Stimulated activated CD4-positive, alpha-beta T cell treated with anti-CD3 and anti-CD28 coated beads, Interleukin-12 subunit alpha, Interleukin-12 subunit beta, amount 100 ng/mL, for 24 hours (primary cell): ENCODE measurements at places on chromosomes 3 and 15.
A peak's percentile ranks its signal among the peaks of the same experiment; 100 is the strongest.

GRCh38 chr3:108862865-108863798 is 40.5 kb downstream of the TRAT1 start:
- peak; percentile 7 for DNase-seq

- DNase-seq = no peak
These were observed 471 bp downstream of the NKIRAS1 start for GRCh38 chr3:23916152-23916885.

GRCh38 chr15:74403991-74404563 is 29.7 kb downstream of the SEMA7A start:
- DNase-seq = no peak

DNA sequence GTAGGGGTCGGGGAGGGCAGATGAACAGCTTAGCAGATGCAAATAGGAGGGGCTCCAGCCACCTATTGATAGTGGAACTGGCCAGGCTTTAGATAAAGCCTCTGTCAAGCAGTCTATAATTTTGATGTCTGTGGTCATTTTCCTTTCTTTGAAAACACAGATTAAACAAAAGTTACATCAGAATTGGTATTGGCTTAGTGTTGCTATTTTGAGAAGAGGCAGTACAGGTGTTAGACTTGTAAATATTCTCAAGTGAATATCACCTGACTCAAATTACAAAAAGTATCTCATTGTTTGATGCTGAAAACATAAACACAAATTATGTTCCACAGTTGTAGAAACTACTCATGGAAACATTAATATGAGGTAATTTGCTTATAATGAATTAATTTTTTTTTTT is 18.1 kb downstream of the GHRL start:
- DNase-seq = no peak

DNA sequence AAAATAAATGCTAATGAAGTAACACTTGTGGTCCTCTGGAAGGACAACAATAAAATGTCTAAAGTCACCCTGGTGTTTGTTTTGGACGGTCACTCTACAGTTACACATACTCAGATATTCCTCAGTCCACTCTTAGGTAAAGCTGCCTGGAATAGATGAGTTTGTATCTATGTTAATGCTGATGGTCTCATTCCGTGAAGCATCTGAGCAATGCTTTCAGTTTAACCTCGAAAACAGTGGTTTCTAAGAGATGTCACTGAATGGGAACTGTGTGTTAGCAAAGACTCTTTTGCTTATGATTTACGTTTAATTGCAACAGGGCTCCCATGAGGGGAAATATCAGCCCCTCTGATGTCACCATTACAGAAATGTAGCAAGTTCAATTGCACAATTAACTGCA is 49.1 kb downstream of the FBN1 start:
- DNase-seq = no peak

DNA sequence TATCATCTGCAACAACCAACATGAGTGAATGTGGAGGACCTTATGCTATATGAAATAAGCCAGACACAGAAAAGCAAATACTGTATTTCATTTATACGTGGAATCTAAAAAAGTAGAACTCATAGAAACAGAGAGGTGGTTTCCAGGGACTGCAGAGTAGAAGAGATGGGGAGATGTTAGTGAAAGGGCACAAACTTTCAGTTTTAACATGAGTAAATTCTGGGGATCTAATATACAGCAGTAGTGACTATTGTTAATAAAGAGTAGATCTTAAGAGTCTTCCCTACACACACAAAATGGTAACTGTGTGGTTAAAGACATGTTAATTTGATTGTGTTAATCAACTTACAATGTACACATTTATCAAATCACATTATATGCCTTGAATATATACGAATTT is 20.9 kb upstream of the MELTF start:
- no peak for DNase-seq

GRCh38 chr15:80689716-80690115 is 5.4 kb upstream of the ABHD17C start:
- no peak for DNase-seq

- DNase-seq = no peak
These were observed 21.6 kb upstream of the CNBP start for GRCh38 chr3:129205109-129205832.

GRCh38 chr15:51183076-51183475 is 88.4 kb upstream of the TNFAIP8L3 start:
- no peak for DNase-seq

GRCh38 chr3:89314454-89315098 is 207.2 kb downstream of the EPHA3 start:
- no peak for DNase-seq

- DNase-seq = no peak
These were observed 455.2 kb upstream of the ARPP21 start for GRCh38 chr3:35183927-35184675.

GRCh38 chr3:179163503-179163902 is 15.3 kb downstream of the PIK3CA start:
- no peak for DNase-seq

- no peak for DNase-seq
These were observed 52.3 kb downstream of the PEAK1 start for GRCh38 chr15:77367631-77368030.

DNA sequence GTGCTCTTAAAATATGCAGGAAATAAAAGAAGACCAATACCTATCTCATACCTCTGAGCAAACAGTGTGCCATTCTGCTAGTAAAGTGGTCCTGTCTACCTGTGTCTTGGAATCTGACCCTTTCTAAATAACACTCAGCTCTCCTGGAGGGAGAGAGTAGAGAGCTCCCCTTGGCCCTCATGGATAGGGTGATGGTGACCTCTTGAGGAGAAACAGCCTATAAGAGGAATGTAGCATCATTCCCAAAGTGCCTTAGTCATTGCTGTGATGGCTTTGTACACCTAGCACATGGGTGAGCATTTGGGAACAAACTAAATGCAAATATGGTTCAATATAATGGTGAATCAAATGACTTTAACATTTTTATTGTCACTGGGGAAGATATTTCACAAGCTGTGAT is 10.0 kb downstream of the SNTN start:
- no peak for DNase-seq

GRCh38 chr3:194300382-194300758 is 50.8 kb downstream of the CPN2 start:
- DNase-seq = no peak

GRCh38 chr15:71730277-71731144 is 79.8 kb upstream of the NR2E3 start:
- DNase-seq = no peak

- peak; percentile 21 for DNase-seq
These were observed 48.7 kb downstream of the BSN start for GRCh38 chr3:49602877-49603411.

DNA sequence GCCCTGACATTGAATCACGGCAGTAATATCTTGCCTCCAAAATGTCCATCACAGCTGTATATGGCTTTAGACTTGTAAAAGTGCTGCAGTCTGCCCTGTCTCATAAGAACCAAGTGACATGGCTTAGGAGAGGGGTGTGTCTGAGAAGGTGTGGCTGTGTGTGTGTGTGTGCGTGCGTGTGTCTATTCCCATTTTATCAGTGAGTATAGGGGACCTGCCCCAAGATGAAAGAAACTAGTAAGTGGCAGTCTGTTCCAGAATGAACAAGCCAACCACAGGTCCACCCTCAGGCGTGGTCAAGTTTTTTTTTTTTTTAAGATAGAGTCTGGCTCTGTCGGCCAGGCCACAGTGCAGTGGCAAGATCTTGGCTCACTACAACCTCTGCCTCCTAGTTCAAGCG is 5.6 kb upstream of the RHOV start:
- DNase-seq = no peak

DNA sequence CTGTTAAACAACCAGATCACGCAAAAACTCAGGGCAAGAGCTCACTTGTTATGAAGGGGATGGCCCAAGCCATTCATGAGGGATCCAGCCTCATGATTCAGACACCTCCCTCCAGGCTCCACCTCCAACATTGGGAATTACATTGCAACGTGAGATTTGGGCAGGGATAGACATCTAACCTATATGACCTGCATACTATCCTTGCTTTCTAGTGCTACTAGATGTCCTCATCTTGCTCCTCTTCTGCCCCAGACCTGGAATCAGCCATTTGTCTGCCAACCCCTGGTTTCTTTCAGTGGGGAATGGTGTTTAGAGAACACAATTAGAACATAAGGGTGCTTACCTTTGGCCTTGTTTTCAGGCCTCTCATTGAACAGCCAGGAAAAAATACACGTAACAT is 63.2 kb downstream of the RPN1 start:
- no peak for DNase-seq

- DNase-seq = no peak
These were observed 54.1 kb downstream of the LEO1 start for GRCh38 chr15:51917493-51917892.

GRCh38 chr3:11288786-11289637 is 16.8 kb downstream of the ATG7 start:
- DNase-seq = no peak

DNA sequence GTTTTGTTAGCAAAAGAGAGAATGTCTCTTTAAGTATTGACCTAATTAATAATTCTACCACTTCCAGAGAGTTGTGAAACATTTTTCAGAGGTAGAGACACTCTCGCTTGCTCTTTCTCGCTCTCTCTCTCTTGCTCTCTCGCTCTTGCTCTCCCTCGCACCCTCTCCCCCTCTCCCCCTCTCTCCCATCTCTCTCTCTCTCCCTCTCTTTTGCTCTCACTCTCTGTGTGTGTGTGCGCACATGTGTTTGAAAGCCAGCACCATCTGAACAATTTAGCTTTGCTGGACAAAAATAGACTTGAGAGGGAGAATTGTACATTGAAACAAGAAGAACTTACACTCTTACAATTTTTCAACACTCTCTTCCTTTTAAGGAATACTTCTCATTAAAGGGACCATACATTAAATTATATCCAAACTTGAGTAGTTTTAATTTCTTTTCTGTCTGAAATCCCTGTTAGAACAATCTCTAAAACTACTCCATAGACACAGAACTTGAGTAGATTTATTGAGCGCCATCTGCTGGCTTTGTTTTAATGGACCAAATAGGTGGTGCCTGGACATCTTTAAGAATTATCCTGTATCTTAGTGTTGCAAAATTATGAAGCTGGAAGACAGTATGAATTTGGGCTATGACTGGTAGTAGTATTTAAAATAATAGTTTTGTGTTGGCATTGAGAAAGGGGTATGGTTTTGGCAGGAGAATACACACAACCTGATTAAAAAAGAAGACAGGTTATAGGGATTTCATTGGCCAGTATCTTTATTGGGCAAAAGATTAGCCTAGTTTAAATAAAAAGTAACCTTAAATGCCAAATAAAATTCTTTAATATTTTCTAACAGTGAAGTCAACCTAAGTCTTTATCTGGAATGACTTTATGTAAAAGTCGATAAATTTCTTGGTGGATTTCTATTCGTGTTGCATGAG is 124.6 kb downstream of the AKAP13 start:
- peak; percentile 17 for DNase-seq

DNA sequence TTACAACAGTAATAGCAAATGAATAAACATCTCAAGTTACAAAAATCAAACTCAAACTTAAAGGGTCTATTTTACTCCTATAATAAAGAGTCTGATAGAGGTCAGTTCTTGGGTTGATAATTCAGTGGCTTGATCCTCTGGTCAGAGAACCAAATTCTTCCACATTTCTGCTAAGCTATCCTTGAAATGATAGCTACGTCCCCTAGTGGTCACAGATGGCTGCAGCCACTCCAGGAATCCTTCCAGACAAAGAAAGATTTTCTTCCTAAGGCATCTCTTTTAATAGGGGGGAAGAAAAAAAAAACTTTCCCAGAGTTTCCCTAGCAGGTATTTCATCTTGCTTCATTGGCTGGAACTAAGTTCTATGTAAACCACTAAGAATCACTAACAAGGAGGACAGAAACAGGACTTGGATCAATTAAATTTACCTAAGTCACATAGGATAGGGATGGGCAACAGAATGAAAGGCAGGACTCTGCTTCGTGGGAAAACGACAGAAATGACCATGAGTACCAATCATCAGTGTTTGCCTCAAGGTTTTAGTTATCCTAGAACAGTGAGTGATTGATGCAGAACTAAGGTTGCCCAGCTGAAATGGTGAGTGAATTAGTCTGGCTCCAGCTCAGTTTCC is 160.7 kb downstream of the STAC start:
- no peak for DNase-seq

- DNase-seq = no peak
These were observed 5.1 kb downstream of the FAM43A start for GRCh38 chr3:194690501-194691372.

GRCh38 chr3:195458316-195458717 is 15.5 kb upstream of the ACAP2 start:
- no peak for DNase-seq

- DNase-seq = no peak
These were observed 338.4 kb upstream of the FRG2C start for GRCh38 chr3:75325716-75326115.

GRCh38 chr3:27345493-27345892 is 23.7 kb downstream of the NEK10 start:
- no peak for DNase-seq

- no peak for DNase-seq
These were observed 72.8 kb upstream of the MYO5C start for GRCh38 chr15:52368402-52368801.

DNA sequence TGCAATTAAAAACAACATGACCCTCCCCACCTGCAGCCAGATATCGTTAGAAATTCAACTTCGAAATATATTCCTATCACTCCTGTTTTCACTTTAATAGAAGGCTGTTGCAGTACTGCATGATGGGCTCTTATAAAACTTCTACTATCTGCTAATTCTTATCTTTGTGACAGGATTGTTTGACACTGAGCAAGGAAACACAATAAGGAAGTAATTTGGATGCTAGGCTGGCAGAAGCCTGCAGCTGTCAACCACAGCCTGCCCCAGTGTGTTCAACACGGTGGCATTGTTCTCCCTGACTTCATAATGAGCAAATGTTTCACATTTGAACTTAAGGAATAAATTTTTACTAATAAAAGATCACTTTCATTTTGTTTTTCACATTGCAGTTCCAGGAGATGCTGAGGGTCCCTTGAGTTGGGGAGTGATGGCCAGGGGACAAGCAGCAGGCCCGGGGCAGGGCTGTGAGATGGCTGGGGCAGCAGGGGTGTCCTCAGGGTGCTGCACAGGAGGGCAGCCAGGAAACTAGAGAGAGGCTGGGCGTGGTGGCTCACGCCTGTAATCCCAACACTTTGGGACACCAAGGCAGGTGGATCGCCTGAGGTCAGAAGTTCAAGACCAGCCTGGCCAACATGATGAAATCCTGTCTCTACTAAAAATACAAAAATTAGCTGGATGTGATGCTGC is 64.8 kb upstream of the SEC61A1 start:
- no peak for DNase-seq

- DNase-seq = no peak
These were observed 60.9 kb downstream of the MGLL start for GRCh38 chr3:127761441-127761801.

GRCh38 chr15:98850961-98851572 is 156.5 kb downstream of the PGPEP1L start:
- DNase-seq = peak; percentile 60
